Occipital lobe (tissue), 3 donors: ENCODE measurements at places on chromosomes 13 and 19.

GRCh38 chr19:17654993-17655392 is 33.2 kb downstream of the UNC13A start:
- no peak for DNase-seq

DNA sequence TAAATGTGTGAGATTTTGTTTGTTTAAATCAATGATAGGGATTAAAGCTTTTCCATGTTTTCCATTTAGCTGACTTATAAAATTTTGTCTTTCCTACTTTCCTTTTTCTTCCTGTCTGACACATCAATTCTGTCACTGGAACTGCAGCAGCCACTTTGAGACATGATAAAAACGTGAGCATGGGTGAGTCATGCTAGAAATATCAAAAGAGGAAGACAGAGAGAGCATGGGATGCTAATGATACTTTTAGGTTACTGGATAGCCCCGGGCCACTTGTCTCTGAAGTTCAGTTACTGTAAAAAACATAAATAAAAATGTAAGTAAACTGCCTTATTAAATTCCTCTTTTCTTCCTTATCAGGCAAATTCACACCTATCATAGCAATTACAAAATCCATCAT is 1332.0 kb upstream of the PCDH20 start:
- DNase-seq, result no peak

DNA sequence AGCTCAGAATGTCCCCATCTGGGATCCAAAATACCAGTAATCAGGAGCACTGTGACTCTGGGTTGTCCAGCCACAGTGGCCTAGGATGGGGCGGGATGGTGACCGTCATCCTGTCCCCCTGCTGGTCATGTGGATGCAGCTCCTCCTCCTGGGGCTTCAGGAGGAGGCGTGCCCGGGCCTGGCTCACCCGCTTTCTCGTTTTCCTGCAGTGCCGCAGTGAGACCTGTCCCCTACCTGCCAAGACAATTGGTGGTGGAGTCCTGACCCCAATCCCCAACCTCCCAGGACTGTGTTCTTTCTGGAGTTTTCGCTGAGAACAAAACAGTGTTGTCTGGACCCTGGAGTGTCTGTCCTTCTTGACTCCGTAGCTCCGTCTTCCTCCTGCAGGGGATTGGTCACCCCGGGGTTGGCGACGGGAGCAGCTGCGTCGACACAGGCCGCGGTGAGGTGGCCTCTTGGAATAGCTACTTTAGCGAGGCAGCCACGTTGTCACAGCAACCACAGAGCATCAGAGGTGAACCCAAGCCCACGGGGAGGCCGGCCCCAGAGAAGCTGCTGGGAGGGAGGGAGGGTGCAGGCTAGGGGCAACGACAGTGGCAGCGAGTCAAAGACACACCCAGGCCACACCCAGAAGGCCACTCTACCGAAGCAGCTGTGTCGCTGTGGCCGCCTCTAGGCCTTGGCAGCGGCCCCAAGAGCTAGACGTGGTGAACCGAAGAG is 10.2 kb upstream of the EMC10 start:
- DNase-seq, result no peak

GRCh38 chr19:16014923-16015804 is 61.1 kb upstream of the TPM4 start:
- DNase-seq, result no peak

DNA sequence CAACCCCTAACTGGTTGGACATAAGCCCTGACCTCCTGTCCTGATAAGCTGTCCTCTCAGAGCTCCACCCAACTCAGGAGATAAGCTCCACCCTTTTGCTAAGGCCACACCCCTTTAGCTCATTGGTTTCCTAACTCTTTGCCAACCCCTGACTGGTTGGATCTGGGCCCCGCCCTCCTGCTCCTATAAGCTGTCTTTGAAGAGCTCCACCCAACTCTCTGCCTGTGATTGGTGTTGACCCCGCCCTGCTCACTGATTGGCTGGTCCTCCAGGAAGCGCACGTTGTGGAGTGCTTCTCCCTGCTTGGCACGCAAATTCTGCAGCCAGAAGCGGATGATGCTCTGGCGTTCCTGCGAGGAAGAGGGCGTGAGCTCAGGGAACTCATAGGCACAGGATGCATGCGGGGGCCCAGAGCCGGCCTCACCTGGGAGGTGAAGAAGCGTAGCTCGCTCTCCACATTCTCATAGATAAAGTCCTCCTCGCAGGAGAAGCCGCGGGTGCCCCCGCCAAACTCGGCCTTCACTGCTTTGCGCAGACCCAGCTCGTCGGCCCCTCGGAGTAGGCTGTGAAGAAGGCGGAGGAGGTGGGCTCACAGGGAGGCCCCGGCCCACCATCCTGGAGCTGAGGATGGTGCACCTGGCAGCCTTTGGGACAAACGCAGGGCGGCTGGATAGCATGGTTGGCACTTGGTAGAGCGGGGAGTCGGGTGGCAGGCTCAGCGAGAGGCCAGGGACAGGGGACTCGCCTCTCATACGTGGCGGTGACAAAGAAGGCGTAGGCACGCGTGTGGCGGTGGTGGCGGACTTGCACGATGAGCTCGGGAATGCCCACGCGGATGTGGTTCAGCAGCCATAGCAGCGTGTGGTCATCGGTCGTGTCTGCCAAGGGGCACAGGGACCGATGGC is 1.7 kb downstream of the ANO8 start:
- DNase-seq, result no peak
